ENCODE measurements at places on chromosomes 11 and 22. TPM values are rescaled to one million over a fixed set of nuclear protein-coding genes. Genes with fewer than 3 reads are reported as not detected.

GRCh38 chr11:45894555-45895247 lies 9.2 kb downstream of the MAPK8IP1 start:
- no peak for DNase-seq

DNA sequence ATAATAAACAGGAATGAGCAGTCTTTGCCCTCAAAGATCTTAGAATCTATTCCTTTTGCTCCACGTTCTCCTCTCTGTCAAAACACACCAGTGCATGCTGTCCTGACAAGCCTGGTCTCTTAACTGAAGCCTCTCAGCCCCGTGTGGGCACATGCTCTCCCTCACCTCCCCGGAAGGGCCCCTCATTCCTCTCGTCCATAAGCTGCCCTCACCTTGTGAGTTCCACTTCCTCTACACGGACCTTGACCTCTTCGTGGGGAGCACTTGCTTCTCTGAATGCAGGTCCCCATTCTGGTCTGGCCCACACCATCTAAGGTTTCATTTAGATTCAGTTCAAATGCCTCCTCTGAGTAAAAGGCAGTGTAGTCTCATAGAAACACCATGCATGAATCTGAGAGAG lies 412.3 kb upstream of the SYN3 start:
- no peak for DNase-seq

DNA sequence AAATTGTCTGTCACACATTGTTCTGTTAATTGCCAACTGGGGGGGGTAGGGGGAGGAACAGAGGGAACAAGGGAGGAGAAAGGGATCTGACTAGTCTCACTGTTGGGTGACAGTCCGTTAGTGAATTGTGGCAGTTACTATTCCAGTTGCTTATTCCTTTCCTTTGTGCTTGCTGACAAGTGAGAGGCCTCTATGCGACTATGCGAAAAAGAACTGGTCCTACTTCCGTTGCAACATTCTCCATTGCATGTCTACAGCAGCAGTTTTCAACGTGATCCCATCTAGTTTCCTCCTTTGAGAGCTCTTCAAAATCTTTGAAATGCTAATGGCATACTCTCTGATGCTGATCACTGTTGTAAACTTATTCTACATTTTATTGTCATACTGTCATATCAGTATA lies 672.2 kb downstream of the LRRC4C start:
- no peak for DNase-seq

DNA sequence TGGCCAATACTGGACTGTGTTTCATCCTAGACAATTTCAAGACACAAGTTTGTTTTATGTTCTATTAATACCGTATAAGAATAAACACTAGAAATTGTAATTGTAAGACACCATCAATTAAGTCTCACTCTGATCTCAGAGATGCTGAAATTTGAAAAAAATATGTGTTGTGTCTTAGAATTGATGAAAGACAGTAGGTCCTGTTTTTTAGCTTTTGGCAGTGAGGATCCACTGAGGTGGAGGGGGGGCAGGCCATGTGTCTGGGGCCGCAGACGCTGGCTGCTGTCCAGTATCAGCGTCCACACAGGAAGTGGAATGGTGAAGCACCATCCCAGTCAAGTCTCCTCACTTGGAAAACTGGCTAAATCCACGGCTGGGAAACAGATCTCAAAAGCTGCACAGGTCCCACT lies 22.5 kb upstream of the ALG8 start:
- DNase-seq = no peak

Gene GRM5
- total RNA-seq = 0.22 TPM

Gene OR5J2
- not detected for total RNA-seq
